ENCODE measurements at places on chromosomes 16 and 17.

DNA sequence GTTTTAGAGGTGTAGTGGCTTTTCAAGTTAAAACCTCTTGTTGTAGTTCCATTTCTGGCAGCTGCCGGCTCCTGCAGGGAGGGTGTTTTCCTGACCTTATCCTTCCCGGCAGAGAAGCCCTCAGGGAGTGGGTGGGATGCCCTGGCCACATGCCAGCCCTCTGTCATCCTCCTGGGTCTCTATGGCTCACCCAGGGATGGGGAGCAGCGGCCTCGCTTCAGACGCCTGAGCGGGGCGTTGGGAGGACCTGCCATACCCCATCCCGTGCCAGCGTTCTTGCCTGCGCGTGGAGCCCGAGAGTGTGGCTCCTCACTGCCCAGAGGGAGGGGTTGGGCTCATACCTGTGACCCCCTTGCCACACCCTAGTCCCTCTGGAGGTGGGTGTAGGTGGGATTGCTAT, 11.9 kb downstream of the KCNJ12 start:
- no peak for DNase-seq

DNA sequence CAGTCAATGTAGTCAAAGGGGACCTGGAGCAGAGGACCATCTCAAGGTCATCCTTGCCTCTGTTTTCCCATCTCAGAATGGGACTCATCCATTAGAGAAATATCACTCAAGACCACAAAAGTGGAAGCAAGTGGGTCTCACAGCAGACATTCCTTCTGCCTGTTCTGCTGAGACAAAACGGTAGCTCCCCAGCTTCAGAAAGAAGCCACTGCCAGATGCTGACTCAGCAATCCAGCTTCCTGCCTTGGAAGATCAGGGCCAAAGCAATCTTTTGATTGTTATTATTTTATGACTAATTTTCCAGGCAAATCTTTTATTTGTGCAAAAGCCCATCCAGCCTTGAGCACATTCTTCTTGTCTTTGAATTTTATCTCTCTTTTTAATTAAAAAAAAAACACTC, 86.8 kb downstream of the CCT6B start:
- no peak for DNase-seq

DNA sequence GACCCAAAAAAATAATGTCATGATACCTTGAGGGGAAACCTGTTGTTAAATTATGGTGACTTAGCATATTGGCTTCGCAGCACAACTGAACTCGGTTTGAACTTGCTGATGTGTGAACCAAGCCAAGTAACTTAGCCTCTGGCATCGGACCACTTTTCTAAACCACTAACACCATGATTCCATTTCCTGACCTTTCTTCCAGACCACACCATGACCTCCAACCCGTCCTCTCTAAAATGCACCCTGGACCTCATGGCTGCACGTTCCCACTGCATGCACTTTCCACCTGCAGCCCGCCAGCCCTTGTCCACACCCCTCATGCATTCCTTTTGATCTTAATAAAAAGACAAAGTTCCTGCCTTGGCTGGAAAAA, 29.3 kb downstream of the DYNLRB2 start:
- DNase-seq = no peak

GRCh38 chr17:2240541-2240940, 63.0 kb downstream of the SMG6 start:
- no peak for DNase-seq

GRCh38 chr16:86763819-86764218, 185.5 kb downstream of the FOXL1 start:
- no peak for DNase-seq

DNA sequence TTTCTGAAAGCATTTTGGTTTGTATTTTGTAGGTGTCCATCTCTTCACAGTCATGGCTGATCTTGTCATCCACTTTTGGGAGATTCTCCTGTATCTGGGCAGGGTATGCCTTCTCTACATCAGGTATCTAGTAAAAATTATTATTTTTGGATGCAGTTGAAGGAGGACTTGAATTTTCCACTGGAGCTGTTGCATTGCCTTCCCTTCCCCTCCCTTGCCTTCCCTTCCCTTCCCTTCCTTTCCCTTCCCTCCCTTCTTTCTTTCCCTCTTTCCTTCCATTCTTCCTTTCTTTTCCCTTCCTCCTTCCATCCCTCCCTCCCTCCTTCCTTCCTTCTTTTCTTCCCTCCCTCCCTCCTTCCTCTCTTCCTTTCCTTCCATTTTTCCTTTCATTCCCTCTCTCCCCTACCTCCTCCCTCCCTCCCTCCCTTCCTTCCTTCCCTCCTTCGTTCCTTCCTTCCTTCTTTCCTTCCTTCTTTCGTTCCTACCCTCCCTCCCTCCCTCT, 33.8 kb upstream of the CPHXL start:
- no peak for DNase-seq

- DNase-seq = no peak
Measured at GRCh38 chr17:81837641-81838040, 2.8 kb upstream of the PPP1R27 start.

DNA sequence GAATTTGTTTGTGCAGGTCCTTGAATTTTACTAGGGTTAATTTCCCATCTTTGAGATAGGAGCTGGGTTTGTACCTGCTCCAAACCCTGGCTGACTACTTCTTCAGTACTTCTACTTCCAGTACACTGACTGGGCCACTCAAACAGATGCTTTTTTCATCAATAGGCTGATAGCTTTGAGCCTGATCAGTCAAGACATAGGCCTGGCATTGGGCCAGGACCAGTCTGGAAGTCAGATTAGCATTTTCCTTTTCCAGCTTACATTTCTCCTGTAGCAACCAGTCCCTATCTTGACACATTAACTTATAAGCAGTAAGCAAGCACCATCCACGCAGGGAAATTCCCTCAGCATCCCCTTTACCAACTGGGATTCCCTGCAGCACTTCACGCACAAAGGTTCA, 7.5 kb upstream of the TMEM101 start:
- no peak for DNase-seq

DNA sequence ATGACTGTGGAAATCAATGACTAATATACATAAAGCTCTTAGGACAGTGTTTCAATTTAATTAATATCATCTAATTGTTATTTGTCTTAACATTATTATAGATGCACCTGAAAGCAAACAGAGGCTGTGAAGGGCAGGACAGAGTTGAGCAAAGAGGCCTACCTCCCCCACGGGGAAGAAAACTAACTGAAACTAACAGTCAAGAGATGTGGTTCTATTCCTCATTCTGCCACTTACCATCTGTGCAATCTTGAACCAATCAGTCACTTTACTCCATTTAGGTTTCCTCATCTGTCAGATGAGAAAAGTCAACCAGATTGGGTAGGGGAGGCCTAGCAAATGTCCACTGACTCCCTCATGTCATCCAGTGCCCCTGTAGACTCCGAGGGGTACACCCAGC, 59.1 kb downstream of the C17orf67 start:
- no peak for DNase-seq

DNA sequence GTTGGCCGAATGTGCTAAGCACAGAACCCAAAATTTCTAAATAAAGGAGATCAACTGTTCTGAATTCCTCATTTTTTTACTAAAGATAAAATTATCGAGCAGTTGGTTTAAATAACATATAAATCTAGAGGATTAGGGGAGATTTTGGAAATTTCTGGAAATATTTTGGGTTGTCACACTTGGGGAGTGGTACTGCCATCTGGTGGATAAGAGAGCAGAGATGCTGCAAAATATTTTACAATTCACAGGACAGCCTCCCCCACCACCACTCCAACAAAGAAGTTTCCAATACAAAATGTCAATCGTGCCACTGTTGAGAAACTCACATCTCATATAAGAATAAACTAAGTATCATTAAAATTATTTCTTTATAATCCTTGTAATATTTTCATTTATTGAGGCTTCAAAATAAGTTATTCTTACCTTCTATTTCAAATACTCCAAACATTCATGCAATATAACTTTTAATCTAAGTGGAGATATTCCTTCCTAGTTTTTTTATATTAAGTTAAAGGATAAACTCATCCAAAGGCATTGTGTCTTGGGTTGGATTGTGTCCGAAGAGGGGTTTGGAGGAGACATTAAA, 17.0 kb upstream of the ABCA8 start:
- DNase-seq = no peak

DNA sequence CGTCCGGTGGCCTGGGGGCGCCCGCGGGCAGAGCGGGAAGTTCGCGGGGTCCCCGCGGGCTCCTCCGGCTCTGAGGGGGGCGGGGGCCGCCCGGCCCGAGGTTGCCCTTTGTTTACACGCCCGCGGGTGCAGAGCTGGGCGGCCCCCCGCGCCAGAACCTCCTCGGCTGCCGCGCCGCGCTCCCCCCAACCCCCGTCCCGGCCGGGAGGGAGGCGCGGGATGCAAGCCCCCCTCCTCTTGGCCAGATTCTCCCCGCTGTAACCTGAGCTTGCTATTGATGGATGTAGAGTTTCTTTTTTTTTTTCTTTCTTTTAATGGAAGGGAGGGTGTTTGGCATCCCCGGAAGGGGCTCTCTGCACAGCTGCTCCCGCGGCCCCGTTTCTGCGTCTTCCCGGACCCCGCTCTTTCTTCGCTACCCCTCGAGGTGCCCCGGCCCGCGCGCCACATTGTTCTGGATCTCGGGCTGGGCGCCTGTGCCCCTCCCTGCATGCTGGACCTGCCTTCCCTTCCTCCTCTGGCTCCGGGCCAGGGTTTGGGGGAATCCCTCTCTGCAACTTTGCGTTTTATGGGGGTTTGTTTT, 646 bp downstream of the CBX2 start:
- no peak for DNase-seq

GRCh38 chr16:58628845-58629732, 537 bp downstream of the CNOT1 start:
- peak; percentile 56 for DNase-seq
